ENCODE measurements at places on chromosomes 1 and 21.

DNA sequence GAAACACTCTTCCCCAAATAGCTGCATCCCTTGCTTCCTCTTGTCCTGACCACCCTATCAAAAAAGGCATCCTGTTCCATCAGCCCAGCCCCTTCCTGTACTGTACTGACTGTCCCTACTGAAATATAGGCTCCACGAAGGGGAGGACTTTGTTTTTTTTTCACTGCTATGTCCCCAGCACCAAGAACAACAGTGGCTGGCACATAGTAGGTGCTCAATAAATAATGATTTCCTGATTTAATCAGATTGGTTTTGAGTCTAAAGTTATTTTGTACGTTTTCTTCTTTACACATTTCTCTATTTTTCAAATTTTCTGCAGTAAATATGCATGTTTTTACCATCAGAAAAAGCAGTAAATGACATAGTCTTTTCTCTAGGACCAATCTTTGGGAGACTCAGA is 73.9 kb downstream of the CD58 start:
- DNase-seq: no peak

- no peak for DNase-seq
Measured at GRCh38 chr1:231478811-231479210, 49.7 kb upstream of the TSNAX start.

DNA sequence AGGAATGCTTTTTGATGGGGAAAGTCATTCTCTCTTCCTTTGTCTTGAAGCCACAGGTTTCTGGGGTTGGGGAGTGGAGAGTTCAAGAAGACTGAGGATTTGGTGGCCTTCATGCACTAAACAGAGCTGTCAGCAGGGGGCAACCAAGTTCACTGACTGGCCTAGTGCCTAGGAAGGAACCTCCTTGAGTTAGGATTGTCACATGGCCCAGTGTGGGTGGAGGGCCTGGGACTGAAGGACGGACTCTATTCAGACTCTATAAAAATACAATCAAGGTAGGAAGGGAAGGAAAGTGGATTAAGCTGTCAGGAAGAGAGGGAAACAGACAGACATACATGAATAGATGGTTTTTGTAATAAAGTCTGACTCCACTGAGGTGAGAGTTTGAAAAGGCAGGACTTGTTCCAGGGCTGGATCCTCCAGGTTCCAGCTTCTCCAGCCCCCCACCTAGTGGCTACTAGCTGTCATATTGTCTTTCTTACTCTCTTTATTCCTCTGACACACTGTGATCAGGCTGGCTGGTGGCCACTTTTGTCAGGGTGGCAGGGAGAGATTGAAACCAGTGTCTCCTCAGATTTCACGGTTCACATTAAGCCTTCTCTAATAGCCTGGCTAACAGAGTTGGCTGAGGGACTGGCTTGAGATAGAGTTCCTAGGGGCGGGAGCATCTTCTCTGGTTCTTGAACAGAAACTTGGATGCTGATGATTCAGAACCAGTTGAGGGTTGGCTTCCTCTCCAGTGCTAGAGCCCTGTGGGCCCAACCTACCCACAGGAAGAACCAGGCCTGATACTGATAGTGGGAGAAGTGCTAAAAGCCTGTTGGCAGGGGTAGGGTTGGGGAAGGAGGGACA is 4.1 kb upstream of the SH3BGRL3 start:
- peak; percentile 87 for DNase-seq

- no peak for DNase-seq
Measured at GRCh38 chr1:198986442-198986841, 347.6 kb downstream of the PTPRC start.

DNA sequence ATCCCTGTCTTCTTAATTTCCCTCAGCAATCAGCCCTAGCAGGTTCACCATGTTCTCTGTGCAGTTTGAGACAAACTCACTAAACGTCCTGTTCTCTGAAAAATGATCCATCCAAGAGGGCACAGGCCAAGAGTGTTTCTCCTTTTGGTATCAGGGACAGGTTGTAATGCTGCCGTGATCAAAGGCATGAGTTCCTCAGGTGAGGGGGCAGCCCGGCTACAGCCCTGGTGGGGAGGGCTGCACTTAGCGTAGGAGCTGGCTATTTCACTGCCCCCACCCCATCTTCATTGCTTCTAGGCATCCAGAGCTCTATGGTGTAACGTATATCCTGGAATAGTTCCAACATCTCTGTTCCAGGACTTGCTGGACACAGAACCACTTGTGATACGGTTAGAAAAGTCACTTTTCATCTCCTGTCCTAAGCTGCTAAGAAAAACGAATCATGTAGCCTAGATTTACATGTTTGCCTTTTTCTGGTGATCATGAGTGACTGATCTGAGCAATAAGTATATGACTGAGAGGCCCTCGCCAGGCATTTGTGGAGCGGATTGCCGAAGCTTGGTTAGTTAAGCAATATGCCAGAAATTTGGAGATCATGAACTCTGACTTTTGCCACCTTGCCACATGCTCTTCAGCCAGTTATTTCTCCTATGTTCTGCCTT is 41.1 kb upstream of the SRP9 start:
- no peak for DNase-seq

DNA sequence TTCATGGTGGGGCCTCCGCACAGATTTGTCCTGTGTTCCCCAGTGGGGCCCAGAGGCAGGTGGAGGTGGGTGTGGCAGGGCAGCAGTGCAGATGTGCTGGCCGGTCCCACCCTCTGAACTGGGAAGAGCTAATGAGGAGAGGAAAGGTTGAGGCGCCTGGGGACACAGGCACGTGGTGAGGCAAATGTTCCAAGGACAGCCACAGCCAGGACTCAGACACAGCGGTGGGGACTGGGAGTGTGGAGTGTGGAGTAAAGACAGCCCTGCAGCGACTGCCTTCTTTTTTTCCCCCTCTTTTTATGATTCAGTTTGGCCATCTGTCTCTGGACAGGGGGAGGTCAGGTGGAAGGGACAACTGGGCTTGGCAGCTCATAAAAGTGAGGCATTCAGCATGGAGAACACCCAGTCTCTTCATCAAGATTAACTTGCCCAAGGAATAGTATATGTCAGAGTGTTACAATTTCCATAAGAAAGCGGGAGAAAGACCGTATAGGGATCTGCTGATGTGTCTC is 104.2 kb upstream of the GCLM start:
- no peak for DNase-seq

- DNase-seq: no peak
Measured at GRCh38 chr1:206074839-206075238, 21.9 kb downstream of the RHEX start.

- no peak for DNase-seq
Measured at GRCh38 chr1:75672528-75673393, 51.7 kb upstream of the ACADM start.

- no peak for DNase-seq
Measured at GRCh38 chr1:236067854-236068454, 3.1 kb upstream of the NID1 start.

- DNase-seq: no peak
Measured at GRCh38 chr1:197150336-197151005, 4.0 kb upstream of the ASPM start.

DNA sequence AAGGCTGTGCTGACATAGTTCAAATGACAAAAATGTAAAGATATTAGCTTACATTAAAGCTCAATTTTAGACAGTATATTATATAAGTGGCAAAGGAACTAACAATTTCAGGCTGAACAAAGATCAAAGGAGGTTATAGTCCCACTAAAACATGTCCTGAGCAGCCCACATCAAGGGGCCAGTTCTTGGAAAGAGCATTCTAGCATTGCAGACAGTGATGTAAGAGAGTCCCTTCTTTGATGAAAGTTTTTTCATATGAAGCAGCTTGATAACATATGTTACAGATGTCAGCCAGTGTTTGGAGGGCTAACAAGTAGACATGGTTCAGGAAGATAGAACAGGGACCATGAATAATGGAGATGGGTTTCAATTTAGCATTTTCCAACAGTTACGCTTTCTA is 301.7 kb downstream of the NTNG1 start:
- no peak for DNase-seq

GRCh38 chr1:220691053-220691684 is 1.0 kb downstream of the C1orf115 start:
- no peak for DNase-seq

- peak; percentile 82 for DNase-seq
Measured at GRCh38 chr1:153608742-153609584, 4.0 kb downstream of the S100A16 start.

- DNase-seq: no peak
Measured at GRCh38 chr1:243489681-243490546, 234.1 kb downstream of the SDCCAG8 start.

DNA sequence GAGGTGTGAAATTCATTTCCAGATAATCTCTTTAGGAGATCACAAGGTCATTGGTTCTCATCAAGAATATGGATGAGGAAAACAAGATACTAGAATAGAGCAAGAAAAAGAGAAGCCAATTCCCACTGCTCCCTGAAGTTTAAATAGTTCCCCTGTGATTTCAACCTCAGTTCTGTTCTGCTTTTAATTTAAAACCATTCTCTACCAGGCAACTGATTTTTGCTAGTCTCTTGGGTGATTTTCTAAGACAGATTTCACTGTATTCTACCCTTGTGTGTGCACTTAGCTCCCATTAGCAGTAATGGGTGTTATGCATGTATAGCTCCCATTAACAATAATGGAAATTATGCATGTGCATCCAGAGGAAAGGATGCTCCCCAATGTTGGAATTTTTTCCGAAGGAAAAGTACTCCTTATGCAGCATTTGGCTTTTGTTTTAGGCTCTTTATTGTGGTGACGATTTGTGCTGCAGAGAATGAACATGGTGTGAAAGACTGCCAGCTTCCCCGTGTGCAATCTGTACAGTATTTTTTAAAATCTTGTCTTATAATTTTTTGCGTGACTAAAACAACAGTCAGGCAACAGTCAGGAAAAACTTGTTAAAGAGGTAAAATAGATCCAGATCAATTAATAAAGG is 144.0 kb upstream of the ZRANB2 start:
- DNase-seq: no peak

GRCh38 chr1:223332997-223333396 is 31.0 kb downstream of the SUSD4 start:
- DNase-seq: no peak

- no peak for DNase-seq
Measured at GRCh38 chr1:112063781-112064728, 74.6 kb upstream of the KCND3 start.

- peak; percentile 21 for DNase-seq
Measured at GRCh38 chr1:41807390-41807789, 111.3 kb downstream of the HIVEP3 start.

GRCh38 chr1:15843826-15844572 is 3.5 kb upstream of the SPEN start:
- no peak for DNase-seq

- DNase-seq: no peak
Measured at GRCh38 chr1:95426772-95427171, 192.8 kb downstream of the RWDD3 start.

DNA sequence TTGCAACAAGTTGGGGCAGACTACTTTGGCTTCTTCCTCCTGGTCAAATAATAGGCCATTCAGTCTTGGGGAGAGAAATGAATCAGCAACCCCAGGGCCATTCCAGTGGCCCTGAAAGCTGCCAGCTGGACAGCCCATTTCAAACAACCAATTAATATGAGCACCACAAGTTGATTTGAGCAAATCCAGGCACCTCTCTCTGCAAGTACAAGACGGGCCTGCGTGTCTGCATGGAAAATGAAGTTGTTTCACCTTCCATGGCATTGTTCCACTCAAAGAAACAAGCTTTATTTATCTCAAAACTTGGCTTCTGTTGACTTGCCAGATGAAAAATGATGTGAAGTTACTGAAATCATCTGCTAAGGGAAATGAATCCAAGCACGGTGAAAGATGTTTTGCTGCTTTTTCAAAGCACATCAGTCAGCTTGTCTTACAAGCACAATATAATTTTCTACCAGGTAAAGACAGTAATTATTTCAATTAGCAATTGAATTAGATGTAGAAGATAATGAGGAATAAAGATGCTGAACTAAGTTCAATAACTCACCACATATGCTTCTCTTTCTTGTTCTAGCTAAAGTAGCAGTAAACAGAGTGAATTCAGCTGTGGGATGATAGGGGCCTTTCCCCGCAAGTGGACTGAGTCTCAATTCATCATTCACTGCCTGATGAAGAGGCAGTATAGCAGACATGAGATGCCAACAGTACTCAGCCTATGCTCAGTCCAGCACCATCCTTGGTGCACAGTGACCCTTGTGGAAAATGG is 95.2 kb upstream of the SSX2IP start:
- DNase-seq: no peak

GRCh38 chr1:49187056-49187455 is 410.4 kb upstream of the BEND5 start:
- DNase-seq: no peak

GRCh38 chr1:27339213-27339612 is 2.6 kb upstream of the SYTL1 start:
- DNase-seq: no peak

DNA sequence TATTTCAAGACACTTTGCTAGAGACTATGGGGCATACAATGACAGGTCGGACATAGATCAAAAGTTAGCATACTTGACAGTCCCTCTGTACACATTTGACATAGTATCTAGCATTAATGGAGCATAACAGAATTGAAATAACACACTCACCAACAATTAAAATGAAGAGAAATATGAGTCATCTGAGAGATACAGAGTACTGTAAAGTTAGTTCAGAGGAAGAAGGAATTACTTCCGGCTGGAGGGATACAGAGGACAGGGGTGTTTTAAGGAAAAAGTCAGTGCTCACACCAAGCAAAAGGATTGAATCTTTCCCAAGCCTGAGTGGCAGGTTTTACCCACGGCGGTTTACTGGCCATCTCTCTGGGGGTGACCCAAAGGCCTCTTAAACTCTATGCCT is 2.4 kb downstream of the ZMYND12 start:
- DNase-seq: no peak

DNA sequence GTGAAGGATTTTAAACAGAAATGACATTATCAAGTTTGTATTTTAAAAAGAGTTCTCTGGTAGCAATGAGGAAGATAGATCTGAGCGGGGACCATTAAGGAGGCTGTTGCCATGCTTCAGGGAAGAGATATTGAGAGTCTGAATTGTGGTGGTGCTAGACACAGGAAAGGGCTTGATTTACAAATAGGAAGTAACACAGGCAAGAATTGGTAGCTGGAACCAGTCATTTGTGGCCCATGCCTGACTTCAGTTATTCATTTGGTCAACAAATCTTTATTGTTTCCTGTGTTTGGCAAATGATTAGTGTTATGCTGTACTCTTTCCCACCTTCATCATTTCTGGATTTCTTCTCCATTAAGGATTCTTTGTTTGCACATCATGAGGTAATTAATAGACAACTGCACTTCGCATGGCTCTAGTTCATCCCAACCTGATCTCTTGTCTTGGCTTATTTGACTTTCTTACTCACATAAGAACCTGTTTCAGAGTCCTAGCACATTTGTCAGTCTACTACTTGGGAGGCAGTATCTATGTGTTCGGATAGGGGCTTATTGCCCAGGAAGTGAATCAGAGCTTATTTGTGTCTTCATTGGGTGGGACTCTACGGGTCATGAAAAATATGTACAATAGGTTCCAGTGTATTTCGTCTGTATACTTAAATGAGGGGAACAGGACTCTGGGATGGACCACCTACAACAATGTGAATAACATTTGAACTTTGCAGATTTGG is 32.3 kb downstream of the EEIG2 start:
- DNase-seq: no peak
